Cardiac muscle cell (in vitro differentiated cells and primary cell): ENCODE measurements at places on chromosomes 13 and 19. TPM values are rescaled to one million over a fixed set of nuclear protein-coding genes. Genes with fewer than 3 reads are reported as not detected.

ZNF345 gene
- 10.7 and 14.0 TPM in 2 replicates for polyA plus RNA-seq

SELENOV gene
- 1.3 and 2.5 TPM in 2 replicates for polyA plus RNA-seq

ZNF296 gene
- polyA plus RNA-seq: 1.6 and 3.5 TPM in 2 replicates

ERICH4 gene
- polyA plus RNA-seq: not detected in 2 replicates

DCLK1 gene
- polyA plus RNA-seq: not detected in 2 replicates

ZNF649 gene
- polyA plus RNA-seq: 17.4 and 18.1 TPM in 2 replicates

SEMA6B gene
- 10.5 and 23.0 TPM in 2 replicates for polyA plus RNA-seq

IFNL1 gene
- polyA plus RNA-seq: not detected in 2 replicates

CEACAM21 gene
- 2.2 and 5.0 TPM in 2 replicates for polyA plus RNA-seq

DNA sequence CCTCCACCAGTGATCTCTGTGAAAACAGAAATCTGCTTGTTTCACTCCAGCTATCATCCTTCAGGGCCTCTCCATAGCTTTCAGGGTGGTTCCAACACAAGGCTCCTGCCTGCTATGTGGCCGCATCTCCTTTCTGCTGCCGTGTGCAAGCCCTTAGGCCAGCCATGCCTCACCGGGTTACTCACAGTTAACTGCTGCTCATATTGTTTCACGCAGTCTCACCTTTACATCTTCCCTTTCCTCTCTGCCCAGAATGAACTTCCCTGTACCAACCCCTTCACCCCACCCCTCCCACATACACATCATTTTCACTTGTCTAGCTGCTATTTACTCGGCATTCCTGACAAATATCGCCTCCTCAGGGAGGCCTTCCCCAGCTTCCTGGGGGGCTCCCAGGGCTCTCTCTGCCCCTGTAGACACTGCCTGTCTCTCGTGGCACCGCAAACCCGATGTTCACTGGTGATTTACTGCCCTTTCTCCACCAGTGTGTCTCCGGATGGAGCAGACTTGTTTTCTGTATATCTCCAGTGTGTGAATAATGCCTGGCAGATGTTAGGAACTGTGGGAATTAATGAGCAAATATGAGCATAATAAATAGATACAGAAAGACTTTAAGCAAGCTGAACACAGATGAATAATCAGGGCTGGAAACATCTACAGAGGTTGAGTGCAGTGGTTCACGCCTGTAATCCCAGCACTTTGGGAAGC lies 39.3 kb upstream of the GPR183 start:
- no peak for DNase-seq

DNA sequence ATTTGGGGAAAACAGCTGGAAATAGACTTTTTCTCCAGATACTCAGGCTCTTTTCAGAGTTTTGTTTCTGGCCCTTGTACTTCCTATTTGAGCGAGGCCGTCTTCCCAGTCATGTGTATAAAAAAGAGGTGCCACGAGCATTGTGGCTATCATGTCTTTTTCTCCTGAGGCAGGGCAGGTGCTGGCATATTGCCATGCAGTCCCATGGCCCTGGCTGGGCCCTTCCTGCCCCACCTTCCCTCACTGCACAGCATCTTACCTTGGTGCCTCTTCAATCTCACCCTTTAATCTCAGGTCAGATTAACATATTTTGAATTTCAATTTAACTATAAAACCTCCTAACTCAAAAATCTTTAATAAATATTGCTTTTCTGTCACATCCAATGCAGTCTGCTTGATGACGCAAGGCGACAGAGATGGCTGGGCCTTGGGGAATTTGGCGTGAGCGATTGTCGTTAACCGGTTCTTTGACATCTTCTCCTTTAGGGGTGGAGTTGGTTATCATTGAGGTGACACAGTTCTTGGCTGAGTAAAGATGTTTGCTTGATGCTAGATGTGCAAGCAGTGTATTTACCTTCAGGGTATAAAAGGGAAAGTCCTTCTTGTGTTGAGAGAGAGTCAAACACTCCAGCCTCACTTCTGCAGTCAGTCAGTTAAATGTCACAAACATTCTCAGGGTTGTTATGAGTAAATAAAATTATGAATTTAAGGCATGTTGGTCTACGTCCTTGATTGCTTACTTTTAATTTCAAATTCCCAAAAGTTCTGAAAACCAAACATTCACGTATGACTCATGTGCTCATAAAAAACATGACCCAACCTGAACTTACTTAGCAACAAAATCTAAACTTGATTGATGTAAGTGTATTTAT lies 289.9 kb downstream of the MYO16 start:
- no peak for DNase-seq

GRCh38 chr13:69094485-69094884 lies 1013.1 kb upstream of the ATXN8OS start:
- DNase-seq: no peak

- DNase-seq: peak; percentile 43
These were observed 706 bp downstream of the TNFRSF19 start for GRCh38 chr13:23570921-23571315.

GRCh38 chr19:2775556-2776430 lies 7.3 kb downstream of the SGTA start:
- peak; percentile 54 for DNase-seq

GRCh38 chr13:35994131-35994966 lies 136.8 kb downstream of the DCLK1 start:
- peak; percentile 97 for DNase-seq

DNA sequence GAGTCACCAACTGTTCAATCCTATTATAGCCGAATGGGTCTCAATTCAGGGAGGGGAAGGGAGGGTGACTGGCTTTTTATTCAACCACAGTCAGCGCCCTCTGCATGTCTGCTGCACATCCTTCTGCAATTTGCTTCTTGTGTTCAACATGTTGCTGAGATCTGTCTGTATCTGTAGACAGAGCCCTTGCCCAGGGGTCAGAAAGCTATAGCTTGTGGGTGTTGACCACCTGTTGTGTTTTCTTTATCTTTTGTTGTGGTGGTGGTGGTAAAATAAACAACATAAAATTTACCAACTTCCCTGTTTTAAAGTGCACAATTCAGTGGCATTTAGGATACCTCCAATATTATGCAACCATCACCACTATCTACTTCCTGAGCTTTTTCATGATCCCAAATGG lies 12.2 kb downstream of the PPP1R12C start:
- no peak for DNase-seq

DNA sequence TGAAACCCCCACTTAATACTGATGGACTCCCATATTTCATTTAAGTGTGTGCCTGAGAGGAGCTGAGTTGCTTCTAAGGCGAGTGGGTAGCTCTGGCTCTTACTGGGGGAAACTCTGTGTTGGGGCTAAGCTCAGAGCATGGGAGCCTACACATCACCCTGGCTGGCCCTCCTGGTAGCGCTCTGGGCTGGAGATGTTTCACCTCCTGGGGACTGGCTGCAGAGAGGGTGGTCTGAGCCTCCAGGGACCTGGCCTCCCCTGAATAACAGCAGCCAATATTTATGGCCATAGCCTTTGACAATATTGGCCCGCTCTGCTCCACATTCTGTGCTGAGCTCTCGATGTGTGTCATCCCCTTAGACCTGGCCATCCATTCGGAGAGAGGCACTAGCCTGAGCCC lies 316.5 kb downstream of the ZNF536 start:
- no peak for DNase-seq

DNA sequence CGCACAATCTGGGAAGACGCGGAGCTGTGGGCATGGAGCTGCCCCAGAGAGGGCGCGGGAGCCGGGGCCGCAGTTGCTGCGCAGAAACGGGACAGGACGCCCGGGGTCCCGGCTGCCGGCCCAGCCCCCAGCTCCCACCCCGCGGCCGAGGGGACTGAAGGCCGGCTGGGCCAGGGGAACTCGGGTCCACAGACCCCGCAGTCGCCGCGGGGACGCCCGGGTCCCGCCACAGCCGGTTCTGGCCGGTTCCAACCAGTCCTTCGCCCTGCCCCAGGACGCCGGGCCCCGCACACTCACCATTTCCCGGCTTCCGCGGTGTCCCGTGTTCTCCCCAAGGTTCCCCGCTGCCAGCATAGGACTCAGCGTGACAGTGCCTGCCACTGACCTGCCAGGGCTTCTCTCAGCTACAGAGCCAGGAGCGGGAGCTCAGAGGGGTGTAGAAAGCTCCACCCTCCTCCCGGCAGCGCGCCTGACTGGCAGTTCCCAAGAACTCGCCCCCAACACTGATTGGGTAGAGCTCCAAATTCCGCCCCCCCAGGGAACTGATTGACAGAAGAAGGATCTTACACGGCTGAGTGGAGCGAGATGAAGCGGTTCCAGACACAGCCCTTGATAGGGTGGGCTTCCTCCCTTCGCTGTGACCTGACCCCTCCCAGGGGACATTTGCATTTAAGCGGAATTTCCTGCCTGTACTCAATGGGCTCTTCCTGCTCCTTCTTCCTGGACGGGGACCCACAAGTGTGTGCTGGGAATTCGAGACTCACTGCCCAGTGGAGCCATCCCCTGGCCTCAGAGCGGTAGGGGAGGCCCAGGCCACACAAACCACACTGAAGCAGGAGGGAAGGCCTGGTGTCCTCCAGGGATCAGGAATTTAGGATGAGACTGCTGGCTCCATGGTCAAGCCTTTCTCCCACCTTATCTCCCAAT lies at the start of gene ZNF442:
ZNF442 (minus strand) TSS at position 448 of the 927 bp plus-strand sequence. CDS start 2,052 bp downstream, outside the sequence.
- DNase-seq: peak; percentile 100

- DNase-seq: no peak
These were observed 166.1 kb downstream of the DCT start for GRCh38 chr13:94313321-94313910.

DNA sequence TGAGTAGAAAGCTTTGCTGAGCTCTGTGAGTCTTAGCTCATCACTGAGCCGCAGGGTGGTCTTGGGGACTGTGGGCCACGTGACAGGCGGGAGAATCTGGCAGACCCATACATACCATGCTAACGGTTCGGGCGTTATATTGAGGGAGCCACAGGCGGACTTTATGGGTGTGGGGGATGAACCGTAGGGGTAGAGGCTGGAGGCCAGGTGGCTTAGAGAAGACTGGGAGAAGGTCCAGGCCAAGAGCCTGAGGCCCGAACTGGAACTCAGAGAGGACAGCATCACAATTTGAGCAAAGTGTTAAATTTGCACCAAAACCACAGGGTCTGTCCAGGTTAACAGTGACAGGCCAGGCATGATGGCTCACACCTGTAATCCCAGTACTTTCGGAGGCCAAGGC lies 15.3 kb upstream of the ATF5 start:
- DNase-seq: no peak

GRCh38 chr19:10061717-10062310 lies 24.3 kb upstream of the SHFL start:
- peak; percentile 43 for DNase-seq

DNA sequence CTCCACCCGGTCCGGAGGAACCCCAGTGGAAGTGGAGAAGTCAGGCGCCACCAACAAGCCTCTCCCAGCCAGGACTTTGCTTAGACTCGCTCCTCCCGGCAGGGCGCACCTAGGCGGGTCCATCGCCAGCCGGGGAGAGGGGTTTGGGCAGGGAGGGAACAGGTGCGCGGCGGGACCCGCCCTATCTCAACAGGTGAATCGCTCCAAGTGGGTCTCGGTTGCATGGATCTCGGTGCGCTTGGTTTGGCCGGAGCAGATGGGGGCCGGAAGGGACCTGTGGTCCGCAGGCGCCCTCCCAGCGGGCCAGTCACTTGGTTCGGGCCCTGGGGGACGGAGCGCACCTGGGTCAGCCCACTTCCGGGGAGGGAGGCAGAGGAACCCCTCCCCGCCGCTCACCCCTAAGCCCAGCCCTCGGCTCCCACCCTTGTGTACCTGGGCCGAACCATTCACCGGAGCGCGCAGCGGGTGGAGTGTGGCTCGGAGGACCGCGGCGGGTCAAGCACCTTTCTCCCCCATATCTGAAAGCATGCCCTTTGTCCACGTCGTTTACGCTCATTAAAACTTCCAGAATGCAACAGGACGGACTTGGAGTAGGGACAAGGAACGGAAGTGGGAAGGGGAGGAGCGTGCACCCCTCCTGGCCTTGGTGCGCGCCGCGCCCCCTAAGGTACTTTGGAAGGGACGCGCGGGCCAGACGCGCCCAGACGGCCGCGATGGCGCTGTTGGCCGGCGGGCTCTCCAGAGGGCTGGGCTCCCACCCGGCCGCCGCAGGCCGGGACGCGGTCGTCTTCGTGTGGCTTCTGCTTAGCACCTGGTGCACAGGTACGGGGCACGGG lies at the start of gene LSR:
LSR (plus strand) TSS at position 693 of the 836 bp plus-strand sequence; CDS start at position 714, 21 bp downstream.
- no peak for DNase-seq

GRCh38 chr13:93420887-93421286 lies 194.3 kb downstream of the GPC6 start:
- no peak for DNase-seq

DNA sequence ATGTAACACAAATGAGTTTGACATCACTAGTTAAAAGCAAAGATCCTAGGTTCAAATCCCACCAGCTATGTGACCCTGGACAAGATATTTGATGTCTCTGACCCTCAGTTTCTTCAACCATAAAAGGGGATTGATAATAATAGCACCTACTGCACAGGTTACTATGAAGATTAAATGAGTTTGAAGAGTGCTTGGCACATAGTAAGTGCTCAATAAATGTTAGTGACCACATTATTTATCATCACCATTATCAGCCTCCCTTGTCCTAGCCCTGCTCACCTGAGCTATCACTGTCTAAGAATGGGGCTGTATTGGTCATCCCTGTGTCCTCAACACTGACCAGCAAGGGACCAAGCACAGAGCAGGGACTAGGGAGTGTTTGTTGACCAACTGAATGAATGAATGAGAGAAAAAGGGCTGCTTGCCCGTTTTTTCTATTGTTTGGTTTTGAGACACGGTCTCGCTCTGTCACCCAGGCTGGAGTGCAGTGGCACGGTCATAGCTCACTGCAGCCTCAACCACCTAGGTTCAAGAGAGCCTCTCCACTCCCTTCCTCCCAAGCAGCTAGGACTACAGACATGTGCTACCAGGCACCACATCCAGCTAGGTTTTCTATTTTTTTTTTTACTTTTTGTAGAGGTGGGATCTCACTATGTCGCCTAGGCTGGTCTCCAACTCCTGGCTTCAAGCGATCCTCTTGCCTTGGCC lies 26.6 kb upstream of the DACT3 start:
- no peak for DNase-seq

DNA sequence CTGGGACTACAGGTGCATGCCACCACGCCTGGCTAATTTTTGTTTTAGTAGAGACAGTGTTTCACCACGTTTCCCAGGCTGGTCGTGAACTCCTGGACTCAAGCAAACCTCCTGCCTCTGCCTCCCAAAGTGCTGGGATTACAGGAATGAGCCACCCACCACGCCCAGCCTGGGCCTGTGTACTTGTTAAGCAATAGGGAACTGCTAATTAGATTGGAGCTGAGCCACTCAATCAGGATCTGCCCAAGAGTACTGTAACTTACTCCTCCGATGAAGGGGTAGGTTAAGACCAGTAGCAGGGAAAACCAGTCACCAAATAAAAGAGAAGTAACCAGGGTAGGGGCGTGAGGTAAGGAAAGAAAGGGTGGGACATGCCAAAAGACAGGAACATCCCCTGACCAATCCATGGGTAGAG lies 2.3 kb downstream of the DDX39A start:
- no peak for DNase-seq
